Effector memory CD8-positive, alpha-beta T cell (primary cell): ENCODE measurements at places on chromosomes 2 and 18.

DNA sequence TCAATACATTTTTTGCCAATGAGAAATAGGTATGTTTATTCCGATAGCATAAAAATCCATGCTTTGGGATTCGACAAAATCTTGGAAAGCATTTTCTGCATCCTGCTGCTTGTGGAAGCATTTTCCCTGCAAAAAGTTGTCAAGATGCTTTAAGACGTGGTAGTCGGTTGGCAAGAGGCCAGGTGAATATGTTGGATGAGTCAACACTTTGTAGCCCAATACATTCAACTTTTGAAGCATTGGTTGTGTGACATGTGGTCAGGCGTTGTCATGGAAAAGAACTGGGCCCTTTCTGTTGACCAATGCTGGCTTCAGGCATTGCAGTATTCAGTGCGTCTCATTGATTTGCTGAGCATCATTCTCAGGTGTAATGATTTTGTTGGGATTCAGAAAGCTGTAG, 764.5 kb downstream of the TRIB2 start:
- no peaks in the 10 kb centered on the region for H3K4me1 ChIP-seq
- no peak for DNase-seq
- H3K36me3 ChIP-seq = peaks cover 3% of the 10 kb centered on the region
- H3K27me3 ChIP-seq = no peaks in the 10 kb centered on the region
- no peak overlapping the region for H3K4me3 ChIP-seq
- no peak overlapping the region for H3K27ac ChIP-seq

GRCh38 chr18:48826271-48826670, 124.5 kb downstream of the SMAD7 start:
- no peak overlapping the region for H3K4me3 ChIP-seq
- H3K4me1 ChIP-seq = peaks cover 61% of the 10 kb centered on the region
- H3K36me3 ChIP-seq = peaks cover 12% of the 10 kb centered on the region
- H3K27ac ChIP-seq = peak overlapping the region; percentile 100

GRCh38 chr2:235390108-235390815, 103.6 kb upstream of the AGAP1 start:
- H3K27me3 ChIP-seq = peaks cover 14% of the 10 kb centered on the region
- peak; percentile 42 for DNase-seq
- no peak overlapping the region for H3K27ac ChIP-seq

DNA sequence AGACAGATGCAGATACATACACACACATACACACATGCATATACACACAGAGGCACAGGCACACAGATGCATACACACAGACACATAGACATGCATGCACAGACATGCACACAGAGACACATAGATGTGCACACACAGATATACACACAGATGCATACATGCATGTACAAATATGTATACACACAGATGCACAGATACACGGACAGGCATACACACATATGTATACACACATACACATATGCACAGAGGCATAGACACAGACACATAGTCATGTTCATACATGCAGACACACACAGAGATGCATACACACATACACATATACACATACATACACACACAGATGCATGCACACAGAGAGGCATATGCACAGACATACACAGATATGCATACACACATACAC, 437.3 kb upstream of the SMIM21 start:
- DNase-seq = no peak
- no peaks in the 10 kb centered on the region for H3K4me1 ChIP-seq
- no peak overlapping the region for H3K4me3 ChIP-seq

GRCh38 chr18:62617793-62618591, 95.2 kb downstream of the ZCCHC2 start:
- DNase-seq = no peak
- H3K4me3 ChIP-seq = no peak overlapping the region
- H3K4me1 ChIP-seq = no peaks in the 10 kb centered on the region
- no peak overlapping the region for H3K27ac ChIP-seq
- H3K36me3 ChIP-seq = no peaks in the 10 kb centered on the region

DNA sequence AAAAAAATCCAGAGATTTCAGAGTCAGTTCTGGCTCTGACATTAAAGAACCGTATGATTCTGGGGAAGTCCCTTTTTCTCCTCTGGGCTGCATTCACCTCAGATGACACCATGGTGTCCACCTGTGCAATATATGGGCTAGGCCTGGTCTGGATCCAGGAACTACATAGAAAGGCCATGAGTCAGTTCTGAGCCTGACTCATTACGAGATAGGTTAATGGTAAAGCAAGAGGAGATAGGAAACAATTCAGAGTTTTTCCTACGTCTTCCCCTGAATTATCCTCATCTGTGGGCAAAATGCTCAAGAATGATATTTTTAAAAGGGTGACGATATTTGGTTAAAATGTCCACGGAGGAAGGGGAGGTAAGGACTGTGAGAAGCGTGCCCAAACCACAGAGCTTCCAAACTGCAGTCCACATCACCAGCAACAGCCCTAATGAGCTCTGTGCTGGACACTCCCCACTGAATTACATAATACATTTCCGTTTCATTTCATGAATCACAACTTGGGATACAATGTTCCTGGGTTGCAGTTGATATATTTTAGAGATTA, 180.1 kb upstream of the OSR1 start:
- peaks cover 4% of the 10 kb centered on the region for H3K36me3 ChIP-seq
- H3K4me3 ChIP-seq = no peak overlapping the region
- peaks cover 2% of the 10 kb centered on the region for H3K4me1 ChIP-seq
- H3K27me3 ChIP-seq = peaks cover 5% of the 10 kb centered on the region

- H3K4me3 ChIP-seq = no peak overlapping the region
- no peak overlapping the region for H3K27ac ChIP-seq
- H3K36me3 ChIP-seq = peaks cover 41% of the 10 kb centered on the region
- peaks cover 7% of the 10 kb centered on the region for H3K4me1 ChIP-seq
- no peak for DNase-seq
- no peaks in the 10 kb centered on the region for H3K27me3 ChIP-seq
Observed at GRCh38 chr2:9460441-9461017, 13.8 kb upstream of the IAH1 start.

DNA sequence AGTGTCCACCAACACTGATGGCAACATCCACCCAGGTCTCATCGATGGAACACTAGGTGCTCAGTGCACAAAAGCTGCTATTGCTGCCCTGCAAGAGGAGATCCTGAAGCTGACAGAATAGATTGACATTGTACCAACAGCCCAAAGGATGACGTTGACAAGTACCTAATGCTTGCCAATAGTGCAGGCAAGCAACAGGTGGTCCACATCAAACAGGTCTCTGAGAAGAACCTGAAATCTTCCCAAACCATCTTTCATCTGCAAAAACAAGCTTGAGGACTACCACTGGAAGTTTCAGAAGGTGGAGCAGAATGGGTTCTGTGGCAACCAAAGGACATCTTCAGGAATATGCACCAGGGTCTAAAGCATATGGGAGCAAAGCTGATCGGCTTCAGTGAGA, 15.8 kb upstream of the PROKR1 start:
- peaks cover 19% of the 10 kb centered on the region for H3K27me3 ChIP-seq
- peaks cover 3% of the 10 kb centered on the region for H3K36me3 ChIP-seq
- no peaks in the 10 kb centered on the region for H3K4me1 ChIP-seq
- no peak overlapping the region for H3K4me3 ChIP-seq
- H3K27ac ChIP-seq = no peak overlapping the region

DNA sequence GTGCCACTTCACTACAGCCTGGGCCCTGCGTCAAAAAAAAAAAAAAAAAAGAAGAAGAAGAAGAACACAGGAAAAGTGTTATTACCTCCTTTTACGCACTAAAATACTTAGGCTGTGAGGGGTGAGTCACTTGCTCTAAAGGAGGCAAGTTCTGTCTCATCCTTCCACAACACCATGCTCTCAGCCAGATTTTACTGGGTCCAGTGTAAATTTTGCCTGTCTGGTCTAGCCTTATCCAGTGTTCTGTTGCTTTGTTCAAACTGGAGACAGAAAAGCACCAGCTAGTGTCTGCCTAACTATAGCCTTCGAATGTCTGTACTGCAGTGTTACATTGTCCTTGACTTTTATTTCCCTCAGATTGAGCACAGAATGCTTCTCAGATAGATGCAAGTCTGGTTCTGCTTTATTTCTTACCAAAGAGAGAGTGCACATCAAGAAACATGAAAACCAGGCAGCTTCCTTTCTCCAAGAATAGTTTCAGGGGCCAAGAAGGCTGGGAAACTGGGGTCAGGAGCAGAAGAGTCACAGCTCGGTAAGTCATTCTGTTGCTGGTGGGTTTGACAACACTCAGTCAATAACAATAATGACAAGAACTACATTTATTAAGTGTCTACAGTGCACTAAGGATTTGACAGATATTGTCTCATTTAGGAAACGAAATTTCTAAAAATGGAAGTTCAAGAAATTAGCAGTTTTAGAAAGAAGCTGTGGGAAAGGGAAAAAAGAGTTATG, 3.1 kb upstream of the MSGN1 start:
- H3K27me3 ChIP-seq = peaks cover 59% of the 10 kb centered on the region
- no peak overlapping the region for H3K27ac ChIP-seq
- no peak overlapping the region for H3K4me3 ChIP-seq
- H3K36me3 ChIP-seq = no peaks in the 10 kb centered on the region

- H3K27ac ChIP-seq = peak overlapping the region; percentile 97
- no peak overlapping the region for H3K4me3 ChIP-seq
- no peak for DNase-seq
- H3K36me3 ChIP-seq = peaks cover 30% of the 10 kb centered on the region
Observed at GRCh38 chr18:23990474-23991410, 23.8 kb upstream of the TTC39C start.

DNA sequence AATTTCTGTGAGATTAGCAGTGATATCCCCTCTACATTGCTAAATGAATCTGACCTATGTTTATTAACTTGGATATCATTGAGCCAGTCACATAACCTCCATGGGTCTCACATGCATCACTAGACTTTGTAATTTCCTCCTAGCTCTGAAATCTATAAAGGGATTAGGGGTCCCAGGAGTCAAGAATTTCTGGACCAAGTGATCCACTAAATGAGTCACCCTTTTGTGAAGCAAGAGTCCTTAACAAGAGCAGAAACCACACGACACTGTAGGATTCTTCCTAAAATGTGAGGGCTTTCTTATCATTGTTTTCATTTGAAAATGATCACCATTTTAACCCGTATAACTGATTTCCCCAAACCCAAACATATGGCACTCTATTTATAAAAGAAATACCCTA, 90.3 kb downstream of the DHRS9 start:
- H3K36me3 ChIP-seq = no peaks in the 10 kb centered on the region
- H3K4me3 ChIP-seq = no peak overlapping the region
- H3K27me3 ChIP-seq = peaks cover 30% of the 10 kb centered on the region
- H3K4me1 ChIP-seq = no peaks in the 10 kb centered on the region

GRCh38 chr2:29632018-29632417, 289.4 kb downstream of the ALK start:
- no peak overlapping the region for H3K27ac ChIP-seq
- H3K36me3 ChIP-seq = no peaks in the 10 kb centered on the region
- H3K27me3 ChIP-seq = peaks cover 67% of the 10 kb centered on the region
- no peak for DNase-seq
- H3K4me1 ChIP-seq = no peaks in the 10 kb centered on the region
- H3K4me3 ChIP-seq = no peak overlapping the region

GRCh38 chr2:39380525-39381150, 56.4 kb downstream of the MAP4K3 start:
- H3K27ac ChIP-seq = no peak overlapping the region
- H3K27me3 ChIP-seq = no peaks in the 10 kb centered on the region
- no peak for DNase-seq
